A172 (cell line): ENCODE measurements at places on chromosomes 1 and 21. TPM values are rescaled to one million over a fixed set of nuclear protein-coding genes. Genes with fewer than 3 reads are reported as not detected.

The CD1E gene
- not detected in 2 replicates for total RNA-seq

DNA sequence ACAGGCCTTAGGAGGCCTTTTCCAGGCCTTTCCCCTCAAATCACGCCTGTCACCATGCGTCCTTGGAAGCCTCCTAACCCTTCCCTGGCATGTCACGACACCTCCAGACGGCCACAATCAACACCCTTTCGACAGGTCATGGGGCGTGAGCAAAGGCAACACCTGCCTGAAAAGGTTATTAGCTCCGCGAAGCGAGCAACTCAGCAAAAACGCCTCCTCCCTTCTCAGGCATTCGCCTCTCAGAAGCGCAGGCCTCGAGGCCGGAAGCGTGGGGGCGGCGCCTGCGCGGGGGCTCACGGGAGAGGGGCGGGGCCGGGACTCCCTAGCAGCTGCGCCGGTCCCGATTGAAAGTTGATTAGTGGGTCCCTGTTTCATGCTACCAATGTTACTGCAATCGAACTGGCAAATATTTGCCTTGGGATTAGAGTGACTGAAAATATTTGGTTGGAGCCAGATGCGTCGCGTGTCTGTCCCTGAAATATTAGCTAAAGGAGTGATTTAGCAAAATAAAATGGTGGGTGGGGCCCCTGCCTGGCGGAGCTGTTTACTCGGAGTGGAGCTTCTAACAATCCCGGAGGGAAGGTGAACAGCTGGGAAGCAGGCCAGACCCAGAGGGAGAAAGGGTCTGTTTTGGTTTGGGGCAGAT lies 44.9 kb downstream of the GFI1 start:
- no peak for DNase-seq

The ACTN2 gene
- not detected in 2 replicates for total RNA-seq

The ZNF644 gene
- 37.8 and 50.0 TPM in 2 replicates for total RNA-seq

The RXFP4 gene
- total RNA-seq: not detected in 2 replicates
